EH (cell line): ENCODE measurements at places on chromosomes 12 and 14.

DNA sequence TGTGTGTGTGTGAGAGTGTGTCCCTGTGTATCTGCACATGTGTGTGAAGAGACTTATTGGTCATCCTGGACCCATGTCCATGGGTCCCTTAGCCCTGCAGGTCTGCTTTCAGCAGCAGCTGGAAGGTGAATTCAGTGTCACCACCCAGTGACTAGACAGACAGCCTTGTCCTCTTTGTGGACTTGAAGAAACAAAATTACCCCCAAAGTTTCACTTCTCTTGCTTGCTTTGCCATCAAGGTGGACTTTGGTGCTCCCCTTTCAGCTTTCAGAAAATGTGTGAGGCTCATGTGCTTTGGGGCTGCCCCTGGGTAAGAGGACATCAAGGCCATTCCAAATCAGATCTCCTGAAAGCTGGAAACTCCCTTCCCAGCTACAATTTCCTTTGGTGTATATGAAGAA, 1063.8 kb downstream of the BCL11B start:
- DNase-seq: no peak

DNA sequence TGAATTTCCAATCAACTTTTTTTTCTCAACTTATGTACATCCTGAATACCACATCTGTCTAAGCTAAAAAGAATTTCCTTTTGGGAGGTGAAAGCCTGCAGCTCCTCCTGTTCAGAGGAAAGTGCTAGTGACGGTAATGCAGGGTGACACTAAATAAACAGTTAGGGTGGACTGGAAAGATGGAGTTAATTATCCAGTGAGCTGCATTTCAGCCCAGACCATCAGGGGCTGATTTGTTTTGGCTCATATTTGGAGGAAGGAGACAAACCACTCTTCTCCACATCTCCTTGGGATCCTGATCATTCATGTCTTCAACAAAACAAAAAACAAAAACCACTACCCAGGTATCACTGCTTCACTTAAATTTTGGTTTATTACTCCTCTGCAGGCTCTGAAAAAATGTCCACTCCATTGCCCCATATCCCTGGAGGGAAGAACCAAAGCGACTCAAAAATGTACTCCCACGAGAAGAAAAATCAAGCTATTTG, 5.1 kb upstream of the SIX1 start:
- DNase-seq: peak; percentile 95

DNA sequence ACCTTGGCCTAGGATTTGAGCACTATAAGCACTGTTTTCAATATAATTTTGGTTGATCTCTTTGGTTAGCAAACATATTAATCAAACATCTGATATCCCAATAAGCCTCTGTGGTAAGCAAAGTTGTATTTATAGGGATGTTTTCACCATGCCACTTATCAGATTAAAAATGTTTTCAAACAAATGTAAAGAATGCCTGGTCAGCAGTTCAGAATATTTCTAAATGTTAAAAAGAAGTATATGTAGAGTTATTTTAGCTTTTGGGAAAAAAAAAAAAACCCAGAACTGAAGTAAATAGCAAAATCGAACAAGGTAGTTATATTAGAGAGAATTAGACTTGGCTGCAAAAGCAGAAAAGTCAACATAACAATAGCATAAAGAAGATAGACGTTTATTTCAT, 3.9 kb downstream of the NAV3 start:
- no peak for DNase-seq

DNA sequence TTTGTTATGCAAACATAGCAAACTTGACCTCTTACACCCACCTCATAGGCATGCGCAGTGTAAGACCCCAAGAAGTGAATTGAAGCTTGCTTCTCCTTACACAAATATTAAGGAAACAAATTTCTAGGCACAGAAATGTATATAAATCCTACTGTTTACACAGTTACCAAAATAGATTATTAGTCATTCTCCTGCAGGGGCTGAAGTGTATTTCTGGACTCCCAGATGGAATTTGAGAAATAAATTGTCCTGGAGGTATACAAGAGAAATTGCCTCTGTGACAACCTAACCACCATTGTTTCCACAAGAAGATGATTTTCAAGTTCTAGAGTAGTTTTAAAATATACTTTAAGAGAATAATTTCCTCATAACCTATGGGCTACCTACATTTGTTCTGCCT, 656.0 kb upstream of the MDGA2 start:
- DNase-seq: no peak

GRCh38 chr12:49201595-49202295, 12.9 kb upstream of the TUBA1A start:
- peak; percentile 82 for DNase-seq

GRCh38 chr14:56026506-56026905, 91.7 kb upstream of the PELI2 start:
- DNase-seq: no peak

DNA sequence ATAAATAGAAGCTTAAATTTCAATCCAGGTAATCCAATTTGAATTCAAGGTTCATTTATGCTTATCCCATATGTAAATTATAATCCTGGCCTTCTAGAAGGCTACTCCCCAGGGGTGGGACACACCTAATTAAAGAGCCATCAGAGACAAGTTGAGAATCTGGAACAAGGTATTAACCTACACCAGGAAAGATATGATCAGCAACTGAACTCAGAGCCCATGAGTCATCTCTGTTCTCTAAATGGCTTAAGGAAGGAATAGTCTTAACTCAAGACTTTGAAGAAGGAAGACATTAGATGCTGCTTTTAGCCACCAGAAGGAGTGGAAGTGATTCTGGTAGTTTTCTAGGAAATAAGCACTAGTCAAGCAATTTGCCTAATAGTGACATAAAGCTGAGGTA, 88.0 kb downstream of the KIF21A start:
- DNase-seq: no peak

GRCh38 chr12:52402873-52403540, 3.1 kb downstream of the KRT82 start:
- DNase-seq: no peak
